ENCODE measurements at places on chromosomes 4 and X. TPM values are rescaled to one million over a fixed set of nuclear protein-coding genes. Genes with fewer than 3 reads are reported as not detected.

- no peak for DNase-seq
Measured at GRCh38 chr4:59374416-59374815, 1825.7 kb upstream of the ADGRL3 start.

ETDA gene
- total RNA-seq = not detected

- no peak for DNase-seq
Measured at GRCh38 chr4:113801882-113802281, 40.3 kb upstream of the CAMK2D start.

GRCh38 chrX:40439625-40440532, 140.9 kb upstream of the ATP6AP2 start:
- peak; percentile 25 for DNase-seq

DNA sequence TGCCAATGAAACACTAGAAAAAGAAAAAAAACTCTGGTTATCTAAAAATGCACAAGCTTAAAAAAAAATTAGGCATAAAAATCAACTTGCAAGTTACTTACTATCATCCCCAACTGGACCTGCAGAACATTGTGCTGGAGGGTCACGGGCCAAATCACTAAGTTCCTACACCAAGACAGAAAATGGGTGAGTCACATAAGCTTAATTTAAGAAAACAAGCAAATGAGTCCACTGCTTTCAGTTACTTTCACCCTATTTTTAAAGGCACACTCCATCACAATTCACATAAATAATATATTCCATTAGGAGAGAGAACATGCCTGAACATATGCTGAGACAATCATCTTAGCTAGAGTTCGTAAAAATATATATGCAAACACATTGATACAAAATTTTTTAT, 17.7 kb downstream of the UBE2D3 start:
- DNase-seq = no peak

PAGE2B gene
- not detected for total RNA-seq

DNA sequence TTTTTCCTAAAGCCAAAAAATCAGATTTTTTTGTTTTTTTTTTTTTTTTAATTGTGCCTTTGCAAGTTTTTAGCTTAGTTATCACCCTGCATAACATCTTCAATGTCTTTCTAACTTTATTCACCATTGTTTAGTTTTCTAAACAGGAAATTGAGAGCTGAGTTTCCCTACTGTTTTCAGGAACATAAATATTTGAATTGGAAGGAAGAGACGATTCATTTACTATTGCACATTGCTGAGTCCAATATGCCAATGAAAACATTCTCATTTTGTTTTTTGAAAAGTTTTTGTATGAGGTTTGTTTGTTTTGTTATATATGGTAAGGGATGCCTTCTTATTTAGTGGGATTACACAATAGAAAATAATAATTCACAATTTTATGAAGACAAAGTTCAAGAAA, 148.4 kb downstream of the ANKRD50 start:
- DNase-seq = no peak

CABS1 gene
- total RNA-seq = not detected

GRCh38 chrX:107669885-107670628, 41.7 kb downstream of the PRPS1 start:
- no peak for DNase-seq

DNA sequence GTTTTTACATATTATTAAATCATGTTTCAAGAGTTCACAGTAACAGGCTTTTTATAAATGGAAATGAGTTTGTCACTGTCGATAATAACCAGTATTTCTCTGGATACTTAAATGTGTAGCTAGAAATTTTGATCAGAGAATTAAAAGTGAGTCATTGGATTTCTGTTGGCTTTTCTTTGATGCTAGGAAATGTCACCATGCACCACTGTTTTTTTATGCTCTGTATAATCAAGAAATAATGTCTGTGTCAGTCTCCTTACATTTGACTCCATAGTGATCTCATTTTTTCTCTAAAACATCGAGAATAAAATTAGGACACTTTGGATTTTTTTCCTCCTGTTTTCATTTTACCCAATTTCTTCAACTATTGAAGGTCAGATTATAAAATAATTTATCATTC, 234.2 kb downstream of the RAPGEF2 start:
- no peak for DNase-seq

- peak; percentile 67 for DNase-seq
Measured at GRCh38 chrX:74293343-74293946, 10.5 kb upstream of the ZCCHC13 start.

DNA sequence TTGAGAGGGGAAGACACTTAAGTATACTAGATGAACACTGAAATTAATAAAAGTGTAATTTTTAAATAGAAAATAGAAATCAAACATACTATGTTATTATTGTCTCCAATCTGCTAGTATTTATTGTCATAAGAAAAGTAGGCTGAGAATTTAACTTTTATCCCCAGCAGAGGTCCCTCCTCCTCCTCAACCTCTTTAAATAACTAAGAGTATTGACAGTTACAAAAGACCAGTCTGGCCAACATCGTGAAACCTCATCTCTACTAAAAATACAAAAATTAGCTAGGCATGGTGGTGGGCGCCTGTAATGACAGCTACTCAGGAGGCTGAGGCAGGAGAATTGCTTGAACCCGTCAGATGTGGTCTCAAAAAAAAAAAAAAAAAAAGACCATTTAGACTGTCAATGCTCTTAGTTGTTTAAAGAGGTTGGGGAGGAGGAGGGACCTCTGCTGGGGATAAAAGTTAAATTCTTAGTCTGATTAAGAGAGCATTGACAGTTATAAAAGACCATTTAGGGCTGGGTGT, 4.2 kb downstream of the SLC30A9 start:
- no peak for DNase-seq

DNA sequence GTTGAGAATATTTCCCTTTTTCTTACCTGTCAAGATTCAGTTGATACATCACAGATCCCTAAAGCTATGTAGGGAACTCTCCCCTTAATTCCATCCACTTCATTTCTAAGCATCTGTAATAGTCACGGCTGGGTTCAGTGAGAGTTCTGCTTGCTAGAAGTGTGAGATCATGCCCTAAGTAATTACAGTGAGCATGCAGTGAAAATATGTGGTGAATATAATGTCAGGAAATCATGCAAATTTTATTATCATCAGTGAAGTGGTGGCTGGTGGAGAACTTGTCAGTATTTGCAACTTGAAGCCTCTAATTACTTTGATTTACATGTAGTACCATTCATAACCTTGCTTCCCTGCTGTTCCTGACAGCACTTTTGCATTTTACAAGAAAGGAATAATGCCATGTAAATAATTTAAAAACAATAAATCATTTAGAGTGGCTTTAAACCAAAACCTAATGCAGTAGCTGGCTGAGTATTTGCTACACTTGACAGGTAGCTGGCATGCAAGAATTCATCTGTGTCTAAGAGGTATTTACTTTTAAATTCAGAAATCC, 28.3 kb upstream of the CFAP299 start:
- no peak for DNase-seq

DNA sequence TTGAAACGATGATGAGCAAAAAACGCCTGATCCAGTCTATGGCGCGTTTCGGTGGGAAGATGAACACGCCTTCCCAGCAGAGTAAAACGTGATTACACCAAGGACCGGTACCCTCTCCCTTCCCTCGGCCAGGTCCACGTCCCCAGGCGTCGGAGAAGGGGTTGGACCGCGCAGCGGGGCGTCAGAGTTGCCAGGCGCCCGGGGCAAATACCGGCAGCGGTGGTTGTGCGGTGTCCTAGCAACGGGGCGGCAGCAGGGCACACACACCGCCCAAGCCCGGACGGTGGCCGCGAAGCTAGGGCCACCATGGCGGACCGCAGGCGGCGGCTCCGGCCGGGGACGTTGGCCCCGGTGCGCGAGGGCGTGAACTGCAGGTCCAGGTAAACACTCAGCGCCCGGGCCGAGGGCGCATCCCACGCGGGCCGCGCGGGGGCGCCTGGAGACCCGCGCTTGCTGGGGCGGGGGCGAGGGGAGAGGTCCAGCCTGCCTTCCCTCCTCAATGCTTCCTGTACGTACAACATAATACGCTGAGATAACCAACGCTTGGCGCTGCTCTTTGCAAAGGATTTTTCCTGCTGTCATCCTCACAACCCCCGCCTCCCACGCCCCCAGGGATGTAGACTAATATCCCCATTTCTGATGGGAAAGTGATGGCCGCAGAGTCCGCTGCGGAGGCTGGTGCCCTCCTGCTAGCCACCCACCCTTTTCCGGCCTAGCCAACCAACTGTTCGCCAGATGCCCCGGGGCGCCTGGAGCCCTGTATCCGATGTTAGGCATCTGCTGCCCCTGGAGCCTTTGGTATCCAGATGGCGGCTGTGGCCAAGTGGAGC, at the start of gene FAM47E:
TSS of gene FAM47E (plus strand) at position 281 of the 830 bp plus-strand sequence. CDS start at position 307, 26 bp downstream.
- DNase-seq = peak; percentile 53

MRPL1 gene
- 47.2 TPM for total RNA-seq

DNA sequence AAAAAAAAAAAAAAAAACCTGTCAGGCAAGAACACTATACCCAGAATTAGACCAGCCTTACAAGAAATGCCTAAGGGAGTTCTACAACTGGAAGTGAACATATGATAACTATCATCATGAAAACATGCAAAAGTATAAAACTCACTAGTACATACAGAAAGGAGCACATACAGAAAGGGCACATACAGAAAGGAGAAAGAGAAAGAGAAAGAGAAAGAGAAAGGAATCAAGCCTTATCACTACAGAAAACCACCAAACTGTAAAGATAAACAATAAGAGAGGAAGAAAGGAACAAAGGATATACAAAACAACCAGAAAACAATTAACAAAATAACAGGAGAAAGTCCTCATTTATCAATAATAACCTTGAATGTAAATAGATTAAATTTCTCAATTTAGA, 50.4 kb downstream of the PHKA1 start:
- no peak for DNase-seq

GRCh38 chrX:15206306-15206705, 63.6 kb downstream of the ASB9 start:
- no peak for DNase-seq

DNA sequence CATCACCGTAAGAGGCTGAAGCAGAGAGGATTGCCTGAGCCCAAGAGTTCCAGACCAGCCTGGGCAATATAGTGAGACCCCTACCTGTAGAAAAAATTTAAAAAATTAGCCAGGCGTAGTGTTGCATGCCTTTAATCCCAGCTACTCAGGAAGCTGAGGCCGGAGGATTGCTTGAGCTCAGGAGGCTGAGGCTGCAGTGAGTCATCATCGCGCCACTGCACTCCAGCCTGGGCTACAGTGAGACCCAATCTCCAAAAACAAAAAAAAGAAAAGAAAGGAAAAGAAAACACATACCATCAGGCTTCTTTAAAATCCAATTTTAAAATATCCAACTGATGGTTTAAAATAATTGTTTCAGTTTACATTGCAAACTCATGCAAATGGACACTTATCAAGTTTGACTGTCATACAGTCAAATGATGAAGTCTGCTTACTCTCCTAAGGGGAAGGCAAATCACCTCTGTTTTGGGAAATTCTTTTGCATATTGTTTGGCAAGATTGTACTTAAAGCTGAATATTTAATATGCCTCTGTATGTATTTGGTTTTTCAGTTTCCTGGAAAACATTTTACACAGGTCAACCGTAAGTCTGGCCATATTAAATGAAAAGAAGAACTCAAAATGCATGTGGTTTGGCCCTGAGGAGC, 23.7 kb upstream of the TENM3 start:
- no peak for DNase-seq

DNA sequence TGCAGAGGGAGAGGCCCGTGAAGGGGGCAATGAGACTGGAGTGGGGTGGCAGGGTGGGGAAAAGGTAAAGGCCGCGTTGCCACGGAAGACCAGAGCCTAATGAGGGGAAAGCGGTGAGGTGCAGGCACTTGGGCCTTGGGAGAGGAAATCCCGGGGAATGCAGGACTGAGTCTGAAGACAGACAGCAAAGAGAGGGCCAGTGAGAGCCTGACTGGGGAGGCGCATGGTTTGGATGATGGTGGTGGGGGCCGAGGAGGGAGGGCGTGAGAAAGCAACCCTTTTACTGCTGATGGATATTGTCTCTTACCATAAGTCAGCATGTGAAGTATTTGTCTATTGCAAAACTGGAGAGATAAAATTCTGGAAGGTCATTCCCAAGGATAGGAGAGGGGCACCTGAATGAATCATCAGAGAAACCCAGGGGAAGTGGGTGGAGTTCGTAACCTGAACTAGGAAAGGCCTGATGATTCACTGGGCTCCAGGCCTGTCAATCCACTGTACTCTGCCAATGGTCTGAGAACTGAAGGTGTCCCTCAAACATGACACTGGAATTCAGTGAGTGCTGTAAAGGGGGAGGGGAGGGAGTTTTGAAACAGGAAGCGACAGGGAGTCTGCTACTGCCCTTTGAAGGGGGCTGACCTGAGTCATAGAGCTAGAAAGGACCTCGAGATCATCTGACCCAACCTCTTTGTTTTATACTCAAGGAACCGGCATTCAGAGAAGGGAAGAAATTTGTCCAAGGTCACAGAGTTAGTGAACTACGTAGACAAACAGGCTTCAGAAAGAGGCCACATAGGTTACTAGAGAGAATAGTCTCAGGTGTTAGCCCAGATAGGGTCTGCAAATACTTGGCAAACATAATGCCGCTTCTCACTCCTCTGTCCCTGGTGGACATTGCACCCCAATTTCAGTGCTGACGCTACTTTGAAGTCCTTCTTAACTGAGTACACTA, 52.2 kb downstream of the NALF2 start:
- DNase-seq = no peak

RHOXF1 gene
- not detected for total RNA-seq

FHIP1A gene
- not detected for total RNA-seq

GRCh38 chr4:124686279-124686678, 26.3 kb downstream of the ANKRD50 start:
- DNase-seq = no peak

NALF2 gene
- not detected for total RNA-seq

DNA sequence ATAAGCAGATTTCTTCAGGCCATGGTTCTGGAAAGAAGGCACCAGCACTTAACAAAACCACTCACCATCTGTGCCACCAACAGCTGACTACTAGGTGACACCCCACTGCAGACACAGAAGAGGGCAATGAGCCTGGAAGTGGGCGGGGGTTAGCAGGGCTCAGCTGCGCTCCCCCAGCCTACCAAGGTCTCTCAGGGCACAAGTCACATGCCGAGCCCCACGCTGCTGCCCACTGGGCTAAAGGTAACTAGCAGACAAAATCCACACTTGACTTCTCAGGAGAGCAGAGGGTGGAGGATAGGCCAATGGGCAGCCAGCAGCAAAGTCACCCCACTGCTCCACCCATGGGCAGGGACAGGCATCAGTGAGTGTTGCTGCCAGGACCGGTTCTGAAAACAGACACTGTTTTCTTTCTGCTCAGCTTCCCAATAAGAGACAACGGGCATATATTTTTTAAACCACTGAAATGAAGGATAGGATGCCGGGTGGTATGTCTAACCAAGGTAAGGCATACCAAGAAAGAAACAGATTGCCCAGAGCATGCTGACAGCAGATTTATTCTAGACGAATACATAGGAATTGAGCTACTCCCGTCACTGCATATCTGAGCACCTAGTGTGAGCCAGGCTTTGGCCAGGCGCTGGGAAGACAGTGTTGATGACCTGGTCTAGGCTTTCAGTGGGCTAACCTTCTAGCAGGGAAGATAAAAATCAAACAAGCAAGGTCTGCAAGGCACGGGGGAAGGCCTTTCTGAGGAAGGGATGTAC, 20.1 kb downstream of the ACSL1 start:
- no peak for DNase-seq

HSFX1 gene
- total RNA-seq = 0.78 TPM

MAGEB10 gene
- not detected for total RNA-seq

Measured in activated CD8-positive, alpha-beta T cell treated with anti-CD3 and anti-CD28 coated beads, Interleukin-2, amount 10 ng/mL, durations not matched to agents 7 days and 5 days (primary cell).